ENCODE measurements at places on chromosomes 12 and 14.

GRCh38 chr12:99002731-99003130 is 357.6 kb downstream of the APAF1 start:
- DNase-seq, result no peak

GRCh38 chr12:18382236-18382885 is 121.0 kb downstream of the PIK3C2G start:
- no peak for DNase-seq

- no peak for DNase-seq
Measured at GRCh38 chr14:90995785-90996184, 64.7 kb downstream of the RPS6KA5 start.

DNA sequence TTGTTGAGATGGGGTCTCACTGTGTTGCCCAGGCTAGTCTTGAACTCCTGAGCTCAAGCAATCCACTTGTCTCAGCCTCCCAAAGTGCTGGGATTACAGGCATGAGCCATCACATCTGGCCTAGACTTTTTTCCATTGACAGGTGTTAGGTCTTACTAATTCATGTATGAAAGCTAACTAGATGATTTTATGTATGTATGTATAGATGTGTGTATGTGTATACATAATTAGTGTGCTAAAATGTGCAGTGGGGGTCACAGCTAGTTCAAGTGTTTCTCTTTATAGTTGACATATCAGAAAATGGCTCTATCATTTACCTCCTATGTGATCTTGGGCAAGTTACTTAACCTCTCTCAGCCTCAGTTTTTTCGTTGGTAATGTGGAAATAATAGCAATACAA is 23.5 kb downstream of the UNC79 start:
- DNase-seq, result no peak
